ENCODE measurements at places on chromosomes 13 and 19.
A peak's percentile ranks its signal among the peaks of the same experiment; 100 is the strongest.

DNA sequence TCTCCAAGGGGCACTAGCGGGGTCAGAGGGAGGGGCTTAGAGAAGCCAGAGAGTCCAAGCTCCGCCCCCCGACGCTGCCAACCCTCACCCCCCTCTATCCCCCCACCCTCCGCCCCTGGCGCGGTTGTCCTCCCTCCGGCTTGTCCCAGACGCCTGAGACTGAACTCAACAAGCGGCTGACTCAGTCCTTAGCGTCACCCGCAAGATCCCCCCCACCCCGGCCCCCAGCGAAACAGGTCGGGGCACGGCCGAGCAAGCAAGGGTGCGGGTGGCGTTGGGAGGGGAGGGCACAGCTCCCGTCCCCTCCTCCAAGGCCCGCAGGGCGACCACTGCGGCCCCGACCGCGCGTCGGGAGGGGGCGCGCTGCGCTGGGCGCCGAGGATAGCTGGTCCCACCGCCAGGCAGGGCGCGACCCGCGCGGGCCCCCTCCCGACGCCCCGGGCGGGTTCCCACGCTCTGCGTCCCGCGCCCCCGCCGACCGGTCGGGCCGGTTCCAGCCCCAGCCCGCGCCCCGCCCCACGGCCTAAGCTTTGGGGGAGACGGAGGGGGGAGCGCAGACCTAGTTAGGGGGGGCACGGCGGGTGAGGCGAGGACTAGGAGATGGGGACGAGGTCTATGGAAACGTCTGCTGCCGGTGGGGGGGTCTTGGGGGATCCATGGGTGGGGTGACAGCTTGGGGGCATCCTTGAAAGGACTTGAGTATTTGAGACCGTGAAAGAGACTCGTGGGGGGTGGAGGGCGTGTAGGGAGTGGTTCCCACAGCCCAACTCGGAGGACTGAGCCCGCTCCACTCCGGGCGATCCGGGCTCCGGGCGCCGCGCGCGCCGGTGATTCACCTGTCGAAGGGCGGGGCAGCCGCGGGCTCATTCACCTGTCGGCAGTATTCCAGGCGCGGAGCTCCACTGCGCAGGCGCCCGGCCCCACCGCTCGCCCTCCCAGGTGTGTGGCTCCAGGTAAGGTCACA, 5.1 kb downstream of the NOTCH3 start:
- no peak for DNase-seq

DNA sequence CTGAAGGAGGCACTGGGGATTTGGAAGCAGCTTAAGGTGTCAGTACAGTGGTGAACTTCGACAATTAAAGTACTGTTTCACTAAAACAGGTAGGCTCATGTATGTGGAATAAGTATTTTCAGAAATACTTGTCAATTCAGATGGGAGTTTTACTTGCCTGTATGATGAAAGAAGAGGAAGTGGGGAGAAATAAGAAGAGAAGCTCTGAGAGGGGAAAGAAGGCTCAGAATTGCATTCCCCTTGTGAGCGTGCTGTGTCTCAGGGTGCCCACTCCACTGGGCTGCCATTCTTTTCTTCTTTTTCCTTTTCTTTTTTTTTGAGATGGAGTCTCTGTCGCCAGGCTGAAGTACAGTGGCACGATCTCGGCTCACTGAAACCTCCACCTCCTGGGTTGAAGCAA, 38.6 kb upstream of the RNF17 start:
- no peak for DNase-seq

DNA sequence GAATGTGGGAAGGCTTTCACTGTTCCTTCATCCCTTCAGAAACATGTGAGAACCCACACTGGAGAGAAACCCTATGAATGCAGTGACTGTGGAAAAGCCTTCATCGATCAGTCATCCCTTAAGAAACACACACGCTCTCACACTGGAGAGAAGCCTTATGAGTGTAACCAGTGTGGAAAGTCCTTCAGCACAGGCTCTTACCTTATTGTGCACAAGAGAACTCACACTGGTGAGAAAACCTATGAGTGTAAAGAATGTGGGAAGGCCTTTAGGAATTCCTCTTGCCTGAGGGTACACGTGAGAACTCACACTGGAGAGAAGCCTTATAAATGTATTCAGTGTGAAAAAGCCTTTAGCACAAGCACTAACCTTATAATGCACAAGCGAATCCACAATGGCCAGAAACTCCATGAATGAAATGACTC, 18.6 kb downstream of the ZNF177 start:
- DNase-seq = no peak

GRCh38 chr13:105365831-105366230, 1169.6 kb downstream of the EFNB2 start:
- no peak for DNase-seq

DNA sequence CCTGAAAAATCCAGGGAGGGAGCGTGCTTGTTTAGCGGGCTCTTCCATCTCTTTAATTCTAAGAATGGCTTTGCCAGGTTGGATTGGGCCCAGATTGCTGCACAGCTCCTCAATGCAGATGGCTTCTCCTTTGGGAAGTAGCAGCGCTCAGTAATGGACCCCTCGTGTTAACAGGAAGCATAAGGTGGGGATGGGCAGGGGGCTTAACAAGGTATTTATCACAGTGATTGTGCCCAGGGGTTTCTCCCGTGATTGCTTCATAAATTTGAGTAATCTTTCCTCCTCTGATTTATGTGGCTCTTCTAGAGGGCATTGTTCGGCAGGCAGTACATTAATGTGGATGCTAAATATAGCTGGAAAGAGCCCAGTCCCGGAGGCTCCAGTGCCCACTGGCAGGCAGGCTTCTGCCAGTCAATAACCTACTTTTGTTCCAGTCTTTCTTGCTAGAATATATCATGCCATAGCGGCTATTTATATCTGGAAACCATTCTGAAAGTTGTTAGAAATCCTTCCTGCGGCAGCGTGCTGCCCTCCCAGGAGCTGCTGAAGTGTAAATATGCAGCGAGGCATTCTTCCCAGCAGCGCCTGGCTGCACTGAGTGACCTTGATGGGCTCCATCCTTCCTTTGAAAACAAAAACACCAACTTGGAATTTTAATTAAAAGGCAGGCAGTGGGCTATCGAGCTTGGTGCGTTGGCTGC, 65.0 kb downstream of the FGF9 start:
- DNase-seq = peak; percentile 46
